ENCODE measurements at places on chromosomes 2 and 18.
A peak's percentile ranks its signal among the peaks of the same experiment; 100 is the strongest.

- peak; percentile 33 for DNase-seq
Measured at GRCh38 chr2:43059183-43059897, 167.1 kb downstream of the ZFP36L2 start.

DNA sequence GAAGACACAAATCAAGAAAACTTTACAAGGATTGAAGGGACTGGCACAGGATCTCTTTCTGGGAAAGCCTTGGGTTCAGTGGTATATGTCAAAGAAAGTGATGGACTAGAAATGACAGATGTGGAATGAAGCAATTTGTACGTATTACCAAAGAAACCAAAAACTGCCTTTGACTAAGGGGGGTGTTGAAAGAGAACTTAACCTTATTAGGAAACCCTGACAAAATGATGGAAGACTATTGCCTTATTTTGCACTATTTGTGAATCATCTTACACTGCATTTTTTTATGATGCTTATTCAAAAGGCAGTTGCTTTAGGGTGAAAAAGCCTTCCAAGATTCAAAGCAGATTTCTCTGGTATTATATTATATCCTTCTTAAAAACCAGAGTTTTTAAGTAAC is 4.0 kb downstream of the TSGA10 start:
- no peak for DNase-seq

GRCh38 chr2:216508229-216508628 is 9.6 kb downstream of the RPL37A start:
- DNase-seq = no peak

- DNase-seq = peak; percentile 34
Measured at GRCh38 chr2:6826081-6826913, 39.4 kb downstream of the CMPK2 start.
